Left lung (tissue), 14 donors: ENCODE measurements at places on chromosomes 1 and 21. TPM values are rescaled to one million over a fixed set of nuclear protein-coding genes. Genes with fewer than 3 reads are reported as not detected.

- H3K4me3 ChIP-seq: no peak overlapping the region
- H3K27ac ChIP-seq: no peak overlapping the region
- H3K36me3 ChIP-seq: no peaks in the 10 kb centered on the region
- no peaks in the 10 kb centered on the region for H3K27me3 ChIP-seq
- H3K4me1 ChIP-seq: no peaks in the 10 kb centered on the region
These were observed 552.4 kb upstream of the DAB1 start for GRCh38 chr1:57976216-57976615.

DNA sequence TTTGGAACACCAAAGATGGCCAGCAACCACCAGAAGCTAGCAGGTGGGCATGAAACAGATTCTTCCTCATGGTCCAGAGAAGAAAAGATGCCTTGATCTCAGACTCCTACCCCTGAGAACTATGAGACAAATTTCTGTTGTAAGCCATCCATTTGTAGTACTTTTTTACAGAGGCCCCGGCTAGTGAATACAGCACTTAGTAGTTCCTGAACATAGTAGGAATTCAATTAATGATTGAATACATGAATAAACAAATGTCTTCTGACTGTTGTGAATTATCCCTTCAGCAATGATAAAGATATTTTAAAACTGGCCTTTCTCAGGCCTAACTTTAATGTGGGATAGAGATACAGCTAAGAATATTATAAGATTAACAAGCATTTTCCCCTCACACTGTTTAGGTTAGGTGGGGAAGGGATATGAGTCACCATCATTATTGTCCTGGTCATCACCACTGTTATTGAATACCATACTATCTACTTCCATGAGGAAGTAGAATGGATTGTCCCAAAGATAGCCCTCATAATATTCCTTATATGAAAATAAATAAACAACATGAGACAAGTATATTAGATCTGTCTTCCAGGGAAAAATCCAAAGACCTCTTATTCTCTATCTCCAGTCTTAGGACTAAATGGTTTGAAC is 51.4 kb downstream of the ADCY10 start:
- H3K4me3 ChIP-seq: no peak overlapping the region
- no peak for DNase-seq
- no peak overlapping the region for H3K27ac ChIP-seq
- no peaks in the 10 kb centered on the region for H3K4me1 ChIP-seq

DNA sequence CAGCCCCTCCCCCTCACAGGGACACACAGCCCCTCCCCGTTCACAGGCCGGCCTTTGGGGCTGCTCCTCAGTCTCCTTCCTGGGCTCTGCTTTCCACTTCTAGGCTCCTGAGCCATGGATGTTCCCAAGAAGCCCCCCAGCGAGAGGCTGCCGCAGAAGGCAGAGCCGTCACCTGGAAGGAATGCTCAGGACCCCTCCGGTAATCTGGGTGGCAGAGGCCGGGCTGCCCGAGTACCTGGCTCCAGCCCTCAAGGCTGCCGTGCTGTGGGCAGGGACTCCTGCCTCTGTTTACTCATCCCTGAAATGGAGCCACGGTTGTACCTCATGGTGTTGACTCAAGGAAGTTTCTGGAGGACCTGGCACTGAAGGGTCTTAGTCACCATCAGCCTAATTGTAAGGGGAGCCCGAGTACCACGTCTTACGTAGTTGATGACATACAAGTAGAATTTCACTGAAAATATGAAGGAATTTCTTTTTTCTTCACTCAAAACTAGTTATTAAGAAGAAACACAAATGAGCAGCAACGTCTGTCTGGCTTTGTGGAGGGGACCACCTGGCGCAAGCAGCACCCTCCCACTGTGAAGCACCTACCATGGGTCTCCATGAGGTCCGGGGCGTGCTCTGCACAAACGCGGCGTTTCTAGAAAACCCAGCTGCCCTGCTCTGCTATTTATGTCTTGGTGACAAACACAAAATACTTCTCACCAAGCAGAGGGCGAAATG is 33.7 kb downstream of the PRDM15 start:
- no peak overlapping the region for H3K27ac ChIP-seq
- H3K4me3 ChIP-seq: no peak overlapping the region
- no peaks in the 10 kb centered on the region for H3K4me1 ChIP-seq
- H3K36me3 ChIP-seq: no peaks in the 10 kb centered on the region
- H3K27me3 ChIP-seq: no peaks in the 10 kb centered on the region

- H3K27ac ChIP-seq: no peak overlapping the region
- no peaks in the 10 kb centered on the region for H3K36me3 ChIP-seq
- H3K27me3 ChIP-seq: no peaks in the 10 kb centered on the region
These were observed 5.1 kb upstream of the GNG12 start for GRCh38 chr1:67838180-67838910.

DNA sequence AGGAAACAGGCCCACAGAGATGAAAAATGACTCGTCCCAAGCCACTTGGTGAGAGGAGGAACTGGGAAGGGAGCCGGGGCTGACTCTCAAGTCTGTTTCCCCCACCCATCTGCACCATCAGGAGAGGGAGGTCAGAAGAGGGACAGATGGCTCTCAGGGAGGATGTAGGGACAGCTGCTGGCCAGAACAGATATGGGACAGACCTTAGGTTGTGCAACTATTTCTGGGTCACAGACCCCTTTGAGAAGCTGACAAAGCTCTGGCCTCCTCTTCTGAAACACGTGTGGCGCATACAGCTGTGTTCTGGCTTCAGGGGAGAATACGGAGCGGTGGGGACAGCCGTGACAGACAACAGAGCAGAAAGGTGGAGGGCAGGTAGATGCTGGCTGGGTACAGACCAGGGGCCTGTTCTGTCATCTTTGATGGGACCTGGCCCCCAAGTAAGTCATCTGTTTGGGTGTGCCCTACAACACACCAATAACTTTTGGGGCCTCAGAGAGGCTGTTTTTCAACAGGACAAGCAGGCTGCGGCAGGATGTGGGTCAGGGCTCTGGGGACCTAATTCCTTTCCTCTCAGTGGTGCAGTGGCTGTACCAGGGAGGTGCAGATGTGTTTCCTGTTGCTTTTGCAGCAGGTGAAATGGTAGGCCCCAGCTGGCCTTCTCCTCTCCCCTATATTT is 7.3 kb downstream of the SH3BGRL3 start:
- no peak overlapping the region for H3K4me3 ChIP-seq
- H3K27ac ChIP-seq: no peak overlapping the region
- peaks cover 22% of the 10 kb centered on the region for H3K36me3 ChIP-seq

DNA sequence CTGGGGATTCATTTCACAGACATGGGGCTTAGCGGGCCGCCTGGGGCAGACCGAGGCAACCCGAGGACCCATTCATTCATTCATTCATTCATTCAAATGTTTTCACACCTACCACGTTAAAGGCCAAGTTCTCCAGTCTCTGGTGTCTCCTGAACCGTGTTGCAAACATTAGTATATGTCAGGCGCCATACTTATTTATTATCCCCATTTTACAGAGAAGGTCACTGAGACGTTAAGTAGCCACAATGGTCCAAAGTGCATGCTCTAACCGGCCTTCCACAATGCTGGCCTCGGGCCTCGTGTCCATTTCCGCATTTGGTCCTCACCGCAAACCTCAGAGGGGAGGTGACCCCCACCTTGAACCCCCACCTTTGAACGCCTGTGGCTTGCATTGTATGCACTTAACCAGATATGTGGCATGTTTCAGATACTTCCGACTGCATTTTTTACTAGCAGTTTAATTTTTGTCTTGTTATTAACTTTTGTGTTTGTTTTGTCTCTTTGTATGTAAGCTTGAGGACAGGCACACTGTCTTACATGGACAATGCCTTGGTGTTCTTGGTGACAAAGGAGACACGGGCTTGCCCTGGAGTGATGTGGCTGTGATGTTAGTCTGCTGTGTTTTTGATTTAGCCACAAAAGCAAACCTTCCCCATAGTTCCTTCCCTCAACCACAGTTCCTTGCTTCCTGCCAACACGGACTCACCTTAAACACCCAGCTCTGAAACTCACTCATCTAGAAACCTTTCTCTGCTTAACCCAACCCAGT is 1.2 kb upstream of the IFFO2 start:
- no peak for DNase-seq
- H3K27me3 ChIP-seq: no peaks in the 10 kb centered on the region
- peaks cover 36% of the 10 kb centered on the region for H3K4me1 ChIP-seq

- peaks cover 7% of the 10 kb centered on the region for H3K4me1 ChIP-seq
- no peaks in the 10 kb centered on the region for H3K36me3 ChIP-seq
- H3K4me3 ChIP-seq: no peak overlapping the region
- no peak for DNase-seq
- peak overlapping the region; percentile 73 for H3K27ac ChIP-seq
These were observed 3.8 kb upstream of the MIIP start for GRCh38 chr1:12015499-12015898.

- no peaks in the 10 kb centered on the region for H3K27me3 ChIP-seq
- no peak for DNase-seq
- H3K36me3 ChIP-seq: no peaks in the 10 kb centered on the region
These were observed 1595.4 kb downstream of the PLA2G4A start for GRCh38 chr1:188424176-188424575.

DNA sequence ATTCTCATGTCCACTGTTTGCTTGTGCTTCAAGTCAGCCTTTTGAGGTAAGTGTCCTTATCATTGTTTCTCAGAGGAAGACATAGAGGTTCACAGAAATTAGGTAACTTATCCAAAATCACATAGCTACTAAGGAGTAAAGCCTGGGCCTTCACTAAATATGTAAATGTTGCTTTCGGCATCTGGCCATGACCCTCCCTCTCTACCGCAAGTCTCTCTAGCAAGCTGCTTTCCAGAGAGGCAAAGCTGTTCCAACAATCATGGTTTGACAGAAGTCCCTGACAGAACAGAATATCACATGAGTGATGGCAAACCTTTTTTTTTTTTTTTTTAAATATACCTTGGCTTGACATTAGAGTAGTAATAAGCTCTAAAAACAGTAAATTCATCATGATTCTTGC is 94.5 kb upstream of the F3 start:
- DNase-seq: no peak
- H3K27ac ChIP-seq: peak overlapping the region; percentile 21
- H3K27me3 ChIP-seq: no peaks in the 10 kb centered on the region
- H3K4me1 ChIP-seq: no peaks in the 10 kb centered on the region

GRCh38 chr1:225999912-226000337 is 782 bp upstream of the SDE2 start:
- no peaks in the 10 kb centered on the region for H3K27me3 ChIP-seq
- peaks cover 2% of the 10 kb centered on the region for H3K36me3 ChIP-seq
- DNase-seq: peak; percentile 65
- H3K27ac ChIP-seq: peak overlapping the region; percentile 97

- no peak overlapping the region for H3K4me3 ChIP-seq
- no peaks in the 10 kb centered on the region for H3K36me3 ChIP-seq
These were observed 646.3 kb downstream of the KIF26B start for GRCh38 chr1:245800901-245801605.

- H3K4me3 ChIP-seq: no peak overlapping the region
- H3K4me1 ChIP-seq: no peaks in the 10 kb centered on the region
- H3K27ac ChIP-seq: no peak overlapping the region
- H3K36me3 ChIP-seq: no peaks in the 10 kb centered on the region
These were observed 4.2 kb upstream of the STXBP3 start for GRCh38 chr1:108742253-108742652.

- H3K4me3 ChIP-seq: no peak overlapping the region
- H3K27me3 ChIP-seq: no peaks in the 10 kb centered on the region
- H3K27ac ChIP-seq: peak overlapping the region; percentile 75
- no peaks in the 10 kb centered on the region for H3K4me1 ChIP-seq
These were observed 64.1 kb downstream of the USP24 start for GRCh38 chr1:55150880-55151588.

- no peaks in the 10 kb centered on the region for H3K4me1 ChIP-seq
- H3K4me3 ChIP-seq: no peak overlapping the region
- H3K27ac ChIP-seq: no peak overlapping the region
- no peak for DNase-seq
These were observed 672.4 kb upstream of the TMPRSS15 start for GRCh38 chr21:19076031-19076430.

DNA sequence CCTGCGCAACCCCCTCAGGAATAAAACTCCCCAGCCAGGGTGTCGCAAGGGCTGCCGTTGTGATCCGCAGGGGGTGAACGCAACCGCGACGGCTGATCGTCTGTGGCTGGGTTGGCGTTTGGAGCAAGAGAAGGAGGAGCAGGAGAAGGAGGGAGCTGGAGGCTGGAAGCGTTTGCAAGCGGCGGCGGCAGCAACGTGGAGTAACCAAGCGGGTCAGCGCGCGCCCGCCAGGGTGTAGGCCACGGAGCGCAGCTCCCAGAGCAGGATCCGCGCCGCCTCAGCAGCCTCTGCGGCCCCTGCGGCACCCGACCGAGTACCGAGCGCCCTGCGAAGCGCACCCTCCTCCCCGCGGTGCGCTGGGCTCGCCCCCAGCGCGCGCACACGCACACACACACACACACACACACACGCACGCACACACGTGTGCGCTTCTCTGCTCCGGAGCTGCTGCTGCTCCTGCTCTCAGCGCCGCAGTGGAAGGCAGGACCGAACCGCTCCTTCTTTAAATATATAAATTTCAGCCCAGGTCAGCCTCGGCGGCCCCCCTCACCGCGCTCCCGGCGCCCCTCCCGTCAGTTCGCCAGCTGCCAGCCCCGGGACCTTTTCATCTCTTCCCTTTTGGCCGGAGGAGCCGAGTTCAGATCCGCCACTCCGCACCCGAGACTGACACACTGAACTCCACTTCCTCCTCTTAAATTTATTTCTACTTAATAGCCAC is 696 bp downstream of the TGFB2 start:
- peaks cover 35% of the 10 kb centered on the region for H3K4me1 ChIP-seq
- no peaks in the 10 kb centered on the region for H3K36me3 ChIP-seq
- H3K27me3 ChIP-seq: no peaks in the 10 kb centered on the region
- DNase-seq: peak; percentile 77
- peak overlapping the region; percentile 86 for H3K27ac ChIP-seq

DNA sequence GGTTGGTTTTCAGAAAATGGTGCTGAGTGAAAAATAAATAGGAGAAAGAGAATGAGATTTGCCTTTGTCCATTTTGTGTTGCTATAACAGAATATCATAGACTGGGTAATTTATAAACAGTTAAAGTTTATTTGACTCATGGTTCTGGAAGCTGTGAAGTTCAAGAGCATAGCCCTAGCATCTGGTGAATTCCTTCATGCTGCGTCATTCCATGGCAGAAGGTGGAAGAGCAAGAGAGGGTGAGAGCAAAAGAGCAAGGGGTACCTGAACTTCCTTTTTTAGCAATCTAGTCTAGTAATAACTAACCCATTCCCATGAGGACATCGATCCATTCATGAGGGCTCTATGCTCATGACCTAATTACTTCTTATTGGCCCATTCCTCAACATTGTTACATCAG is 209.1 kb upstream of the ZP4 start:
- H3K4me3 ChIP-seq: no peak overlapping the region
- H3K36me3 ChIP-seq: no peaks in the 10 kb centered on the region
- DNase-seq: no peak
- H3K27me3 ChIP-seq: no peaks in the 10 kb centered on the region
- H3K27ac ChIP-seq: no peak overlapping the region

Gene DDAH1
- 71.5 TPM for total RNA-seq

Gene MANEAL
- 8.6 TPM for total RNA-seq

Gene DLGAP3
- total RNA-seq: 0.12 TPM

Gene GUCA2B
- total RNA-seq: not detected

Gene LRRC39
- 0.35 TPM for total RNA-seq

Gene SPRR5
- total RNA-seq: not detected
